ENCODE measurements at places on chromosomes 1 and 21. TPM values are rescaled to one million over a fixed set of nuclear protein-coding genes. Genes with fewer than 3 reads are reported as not detected.

CELA2B gene
- not detected for total RNA-seq

CDC7 gene
- total RNA-seq = 6.8 TPM

PTPRF gene
- total RNA-seq = 56.8 TPM

STIL gene
- 16.0 TPM for total RNA-seq

LCE1A gene
- not detected for total RNA-seq

ARMH1 gene
- total RNA-seq = not detected

AQP10 gene
- total RNA-seq = not detected

SUMO3 gene
- total RNA-seq = 84.1 TPM

LEPROT gene
- total RNA-seq = 27.5 TPM

CDKN2C gene
- 33.9 TPM for total RNA-seq

PAX7 gene
- not detected for total RNA-seq

PARK7 gene
- total RNA-seq = 253 TPM

PADI4 gene
- total RNA-seq = not detected

EDN2 gene
- not detected for total RNA-seq

LCE1B gene
- total RNA-seq = not detected

Data from bronchus fibroblast of lung (primary cell).